ENCODE measurements at places on chromosomes 1 and 21.

- no peak for DNase-seq
These were observed 58.4 kb downstream of the ZNF281 start for GRCh38 chr1:200351425-200351824.

DNA sequence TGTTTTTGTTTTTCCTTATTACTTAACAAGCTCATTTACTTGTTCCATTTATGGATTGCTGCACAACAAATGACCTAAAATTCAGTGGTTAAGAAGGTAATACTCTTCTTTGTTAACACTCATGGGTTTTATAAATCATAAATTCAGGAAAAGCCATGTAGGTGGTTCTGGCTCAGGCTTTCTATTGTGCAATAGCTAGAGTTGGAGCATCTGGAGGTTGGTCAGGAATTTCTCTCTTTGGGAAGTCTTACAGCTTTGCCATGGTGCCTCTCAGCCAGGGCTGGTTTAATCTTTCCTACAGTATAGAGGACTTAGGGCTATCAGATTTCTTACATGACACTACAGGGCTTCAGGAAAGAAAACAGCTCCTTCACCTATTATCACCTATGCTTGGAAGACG is 1677.1 kb downstream of the KCNT2 start:
- no peak for DNase-seq

- DNase-seq: no peak
These were observed 4.3 kb upstream of the LCE2B start for GRCh38 chr1:152681616-152682015.

DNA sequence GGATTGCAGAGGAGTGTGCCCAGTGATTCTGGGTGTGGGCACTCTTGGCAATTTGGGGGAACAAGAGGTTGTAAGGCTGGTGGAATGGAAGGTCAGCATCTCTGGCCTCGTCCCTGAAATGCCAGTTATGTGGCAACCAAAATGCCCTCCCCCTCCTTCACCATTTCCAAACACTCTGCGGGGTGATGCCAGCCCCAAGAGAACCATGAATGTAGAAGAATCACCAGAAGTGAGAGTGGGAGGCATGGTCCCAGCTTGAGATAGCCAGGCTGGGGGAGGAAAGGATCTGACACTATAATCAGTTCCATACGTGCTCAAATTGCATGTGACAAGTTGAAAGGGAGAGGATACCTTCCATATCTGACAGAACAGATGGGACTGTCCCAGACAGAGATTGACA is 88.7 kb upstream of the EDN2 start:
- no peak for DNase-seq

DNA sequence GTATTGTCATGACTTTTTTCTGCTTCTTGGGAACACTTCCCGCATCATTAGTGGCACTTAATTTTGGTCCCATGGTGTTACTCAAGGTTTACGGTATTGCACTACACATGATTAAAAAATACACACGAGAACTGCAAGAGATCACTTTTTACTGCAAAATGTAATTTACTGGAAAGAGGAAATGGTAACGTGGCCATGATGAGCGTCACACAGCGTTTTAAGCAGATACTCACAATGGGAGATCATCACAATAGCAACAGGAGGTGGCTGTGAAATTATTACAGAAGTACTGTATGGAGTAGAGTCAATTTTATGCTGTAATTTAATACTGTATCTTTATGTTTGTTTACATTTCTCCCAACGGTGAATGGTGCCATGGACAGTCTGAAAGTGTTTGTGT is 1510.3 kb downstream of the AMY1C start:
- DNase-seq: peak; percentile 37

DNA sequence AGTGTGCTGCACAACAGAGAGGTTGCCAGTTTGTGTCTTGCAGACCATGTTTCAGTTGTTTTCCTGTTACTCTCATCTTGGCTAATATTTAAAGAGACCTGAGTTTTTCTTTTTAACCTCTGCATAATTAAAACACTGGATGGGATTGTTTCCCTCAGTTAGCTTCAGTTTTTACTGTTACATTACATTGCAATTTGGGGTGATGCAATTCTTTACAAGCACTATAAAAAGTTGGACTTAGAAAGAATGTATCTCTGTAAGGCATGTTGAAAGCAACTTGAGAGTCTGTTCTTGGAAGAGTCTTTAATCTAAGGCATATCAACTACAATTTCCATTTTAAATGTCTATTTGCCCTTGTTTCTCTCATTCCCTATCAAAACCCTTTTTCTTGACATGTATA is 99.1 kb downstream of the DNM3 start:
- DNase-seq: no peak

GRCh38 chr1:210367566-210367965 is 38.9 kb downstream of the HHAT start:
- no peak for DNase-seq

GRCh38 chr1:106435269-106435668 is 621.2 kb upstream of the PRMT6 start:
- no peak for DNase-seq

DNA sequence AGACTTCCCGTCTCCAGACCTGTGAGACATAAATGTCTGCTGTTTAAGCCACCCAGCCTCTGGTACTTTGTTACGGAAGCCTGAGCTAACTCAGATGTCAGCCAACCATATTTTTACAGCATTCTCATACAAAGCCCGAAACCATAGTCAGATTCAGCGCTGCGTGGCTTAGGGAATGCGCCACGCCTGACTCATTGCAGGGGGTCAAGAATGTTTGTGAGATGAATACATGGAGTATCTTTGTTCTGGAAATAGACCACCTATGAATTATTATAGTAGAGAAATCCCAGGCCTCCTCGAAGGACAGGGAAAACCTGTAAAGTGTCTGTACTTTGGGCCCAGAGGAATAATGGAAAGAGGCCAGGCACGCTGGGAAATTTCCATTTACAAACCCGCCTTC is 434.8 kb downstream of the CAMTA1 start:
- no peak for DNase-seq

GRCh38 chr1:11943619-11944018 is 9.1 kb downstream of the PLOD1 start:
- peak; percentile 58 for DNase-seq

GRCh38 chr1:115218034-115218405 is 120.0 kb downstream of the NGF start:
- no peak for DNase-seq

- no peak for DNase-seq
These were observed 154.8 kb upstream of the VAMP3 start for GRCh38 chr1:7616076-7616832.

DNA sequence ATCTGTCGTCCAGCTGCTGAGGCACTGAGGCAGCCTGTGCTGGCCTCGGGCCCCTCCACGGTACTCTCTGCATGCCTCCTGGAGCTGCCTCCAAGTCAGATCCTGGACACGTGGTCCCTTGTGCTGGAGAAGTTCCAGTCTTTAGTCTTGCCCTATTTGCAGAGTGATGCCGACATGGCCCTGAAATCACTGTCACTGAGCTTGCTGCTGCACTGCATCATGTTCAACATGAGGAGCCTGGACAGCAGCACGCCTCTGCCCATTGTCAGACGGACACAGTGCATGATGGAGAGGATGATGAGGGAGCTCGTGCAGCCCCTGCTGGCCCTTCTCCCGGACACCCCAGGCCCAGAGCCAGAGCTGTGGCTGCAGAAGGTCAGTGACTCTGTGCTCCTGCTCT is 10.0 kb downstream of the URB2 start:
- DNase-seq: no peak

- DNase-seq: no peak
These were observed 18.5 kb upstream of the CYYR1 start for GRCh38 chr21:26591543-26591942.

GRCh38 chr1:183165456-183165855 is 20.6 kb upstream of the LAMC2 start:
- no peak for DNase-seq

GRCh38 chr1:220696863-220697231 is 6.7 kb downstream of the C1orf115 start:
- no peak for DNase-seq

DNA sequence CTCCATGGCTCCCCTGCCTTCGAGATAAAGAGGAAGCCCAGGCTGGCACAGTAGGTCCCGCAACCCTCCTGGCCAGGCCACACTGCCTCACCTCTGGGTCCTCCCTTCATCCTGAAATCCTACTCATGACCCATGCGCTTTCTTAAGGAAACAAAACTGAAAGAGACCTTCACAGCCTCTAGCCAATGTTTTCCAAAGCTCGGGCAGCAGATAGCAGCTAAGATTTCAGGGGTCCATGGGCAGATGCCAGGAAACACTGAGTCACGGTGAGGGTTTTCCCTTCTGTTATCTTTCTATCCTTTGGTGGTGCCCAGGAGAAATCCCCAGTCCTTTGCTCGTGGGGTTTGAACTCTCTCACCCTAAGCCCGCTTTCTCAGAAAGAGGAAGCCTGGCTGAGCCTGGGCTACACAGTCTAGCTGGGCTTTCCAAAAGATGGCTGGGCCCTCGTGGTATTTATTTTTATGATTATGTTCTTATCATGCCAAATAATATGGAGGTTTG is 26.6 kb downstream of the TTC39A start:
- no peak for DNase-seq

GRCh38 chr21:31731857-31732596 is at the start of gene SCAF4:
Gene SCAF4, minus strand, starts transcription at chr21:31732118. Its CDS starts 426 bp downstream, at chr21:31731692.
- peak; percentile 92 for DNase-seq

- DNase-seq: no peak
These were observed 589.1 kb upstream of the ADAMTS5 start for GRCh38 chr21:27555996-27556395.

DNA sequence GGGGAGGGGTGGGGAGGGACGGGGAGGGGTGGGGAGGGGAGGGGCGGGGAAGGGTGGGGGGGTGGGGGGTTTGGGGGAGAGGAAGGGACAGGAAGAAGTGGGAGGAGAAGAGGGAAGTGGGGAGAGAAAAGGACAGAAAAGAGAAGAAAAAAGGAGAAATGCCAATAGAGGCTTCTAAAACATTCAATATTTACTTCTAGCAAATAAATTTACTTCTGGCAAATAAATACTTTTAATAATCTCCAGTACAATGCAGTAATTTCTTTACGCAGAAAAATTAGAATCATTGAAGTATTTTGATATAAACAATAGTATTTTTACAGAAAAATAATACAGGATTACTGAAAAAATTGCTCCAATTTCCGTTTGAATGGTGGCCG is 9.4 kb upstream of the GPR161 start:
- DNase-seq: no peak

DNA sequence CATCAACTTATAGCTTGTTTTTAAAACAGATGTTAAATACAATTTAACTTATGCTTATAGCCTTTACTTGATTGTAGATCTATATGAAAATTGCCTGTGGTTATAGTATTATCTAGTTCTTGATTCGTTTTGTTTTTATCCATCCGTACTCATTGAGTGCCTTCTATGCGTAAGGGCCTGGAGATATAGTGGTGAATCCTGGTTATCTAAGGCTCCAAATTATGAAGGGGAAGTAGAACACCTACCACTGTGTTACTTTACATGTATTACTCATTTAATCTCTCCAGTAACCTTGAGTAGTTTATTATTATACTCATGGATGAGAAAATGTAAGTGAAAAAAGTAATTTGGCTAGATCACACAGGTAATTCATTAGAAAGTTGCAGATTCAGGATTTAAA is 121.8 kb downstream of the OSBPL9 start:
- no peak for DNase-seq

DNA sequence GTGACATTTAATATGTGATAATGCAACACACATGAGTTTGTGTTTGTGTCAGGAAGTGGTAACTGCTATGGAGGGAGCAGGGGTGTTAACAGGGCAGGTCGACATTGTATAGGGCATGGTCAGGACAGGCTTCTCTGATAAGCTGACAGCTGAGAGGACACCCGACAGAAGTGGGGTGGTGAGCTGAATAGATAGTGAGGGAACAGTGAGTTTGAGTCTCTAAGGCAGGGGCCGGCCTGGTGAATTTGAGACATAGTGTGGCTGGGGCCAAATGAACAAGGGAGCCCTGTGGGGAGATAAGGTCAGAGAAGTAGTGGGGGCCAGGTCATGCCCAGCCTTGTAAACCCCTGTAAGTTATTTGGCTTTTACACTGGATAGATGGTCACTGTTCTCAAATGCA is 217.4 kb upstream of the KIAA0040 start:
- no peak for DNase-seq

DNA sequence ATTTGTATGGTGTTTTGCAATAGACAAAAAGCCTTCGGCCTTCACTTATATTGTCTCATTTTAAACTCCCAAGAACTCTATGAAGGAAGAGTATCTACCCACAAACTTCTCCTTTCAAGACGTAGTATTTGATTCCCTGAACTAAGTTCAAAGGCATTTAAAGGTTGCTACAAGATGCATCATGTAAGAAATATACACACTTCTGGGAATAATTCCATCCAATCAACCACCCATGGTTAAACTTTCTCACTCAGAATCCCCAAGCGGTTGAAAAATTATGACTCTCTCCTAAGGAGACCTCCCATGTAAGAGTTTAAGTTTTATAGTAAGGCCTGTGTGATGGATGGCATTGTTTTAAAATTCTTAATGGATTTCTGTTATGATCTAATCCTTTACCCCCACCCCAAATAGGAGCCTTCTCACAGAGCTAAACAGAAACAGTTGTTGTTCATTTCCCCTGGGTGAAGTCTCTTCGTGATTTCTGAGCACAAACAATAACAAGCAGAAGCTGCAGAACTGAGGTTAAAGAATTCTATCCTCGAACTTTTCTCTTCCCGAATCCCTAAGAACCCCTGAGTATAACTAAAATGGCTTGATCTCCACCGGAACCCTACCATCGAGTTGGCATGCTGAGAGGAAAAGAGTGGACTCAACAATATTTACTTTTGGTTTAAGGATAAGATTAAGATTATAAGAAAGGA is 185.0 kb downstream of the TGFBR3 start:
- no peak for DNase-seq

- no peak for DNase-seq
These were observed 39.8 kb downstream of the SNAP47 start for GRCh38 chr1:227774821-227775661.

- no peak for DNase-seq
These were observed 69.5 kb downstream of the SERINC2 start for GRCh38 chr1:31482482-31483011.

GRCh38 chr1:228400692-228401454 is 5.8 kb downstream of the TRIM11 start:
- no peak for DNase-seq
